Activated CD8-positive, alpha-beta T cell treated with anti-CD3 and anti-CD28 coated beads, Interleukin-2, amount 10 ng/mL, durations not matched to agents 7 days and 5 days (primary cell): ENCODE measurements at places on chromosomes 6 and 20.

GRCh38 chr6:109081516-109082187, 13.0 kb downstream of the SESN1 start:
- no peak for DNase-seq

DNA sequence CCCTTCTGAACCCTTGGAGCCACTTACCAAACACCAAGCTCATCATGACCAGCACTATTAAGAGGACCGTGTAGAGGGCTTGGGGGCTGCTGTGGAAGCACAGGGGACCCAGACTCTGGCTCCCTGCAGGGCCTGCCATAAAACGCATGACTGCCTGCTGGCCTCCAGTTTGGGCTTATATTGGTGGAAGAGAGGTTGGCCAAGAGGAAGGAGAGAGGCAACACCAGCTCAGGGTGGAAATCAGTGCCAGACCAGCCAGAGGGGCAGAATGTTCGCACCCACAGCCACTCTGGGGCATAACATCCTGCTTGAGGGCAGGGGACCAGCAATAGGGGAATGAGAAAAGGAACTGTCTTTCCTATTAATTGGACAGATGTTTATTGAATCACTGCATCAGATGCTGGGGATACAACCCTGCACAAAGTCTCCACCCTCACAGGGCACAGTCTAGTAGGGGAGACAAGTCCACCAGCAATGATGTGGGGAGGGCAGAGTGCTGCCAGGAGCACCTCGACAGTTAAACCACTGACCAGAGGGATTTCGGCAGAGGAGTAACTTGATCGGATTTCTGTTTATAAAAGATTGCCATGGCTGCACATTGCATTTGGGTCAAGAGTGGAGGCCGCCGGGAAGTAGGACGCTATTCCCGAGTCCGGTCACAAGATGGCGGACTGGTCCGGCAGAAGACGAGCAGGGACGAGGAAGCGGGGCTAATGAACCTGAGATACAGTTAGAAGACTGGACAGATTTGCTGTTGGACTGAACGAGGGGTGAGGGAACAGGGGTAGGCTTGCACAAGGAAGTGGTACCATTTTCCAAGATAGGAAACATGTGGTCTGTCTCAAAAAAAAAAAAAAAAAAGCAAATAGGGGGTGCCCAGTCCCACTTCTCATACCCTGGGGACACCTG, at the start of gene LY6G5C:
Gene LY6G5C, minus strand, starts transcription at position 842 of the 909 bp plus-strand sequence. Its CDS starts 694 bp downstream, at position 148.
- peak; percentile 76 for DNase-seq

DNA sequence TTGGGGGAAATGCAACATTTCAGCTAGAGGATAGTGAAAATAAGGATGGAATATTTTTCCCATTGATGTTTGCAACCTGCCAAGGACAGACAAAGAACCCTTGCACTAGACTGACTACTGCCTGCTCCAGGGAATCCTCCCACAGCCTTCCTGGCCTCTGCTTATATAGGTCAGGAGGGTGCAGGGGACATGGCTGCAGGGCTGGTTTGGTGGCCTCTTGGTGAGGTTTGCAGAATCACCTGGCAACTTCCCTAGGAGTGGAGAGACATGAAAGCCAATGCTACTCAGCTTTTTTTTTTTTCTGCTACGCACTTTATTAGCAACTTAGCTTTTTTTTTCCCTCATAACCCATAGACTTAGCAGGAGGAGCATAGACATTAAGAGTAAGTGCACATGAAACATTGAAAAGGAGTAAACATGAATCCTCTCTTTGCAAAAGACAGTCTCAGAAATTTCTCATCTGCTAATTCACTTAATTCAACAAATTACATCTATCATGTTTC, 39.8 kb upstream of the CDYL start:
- DNase-seq, result no peak

DNA sequence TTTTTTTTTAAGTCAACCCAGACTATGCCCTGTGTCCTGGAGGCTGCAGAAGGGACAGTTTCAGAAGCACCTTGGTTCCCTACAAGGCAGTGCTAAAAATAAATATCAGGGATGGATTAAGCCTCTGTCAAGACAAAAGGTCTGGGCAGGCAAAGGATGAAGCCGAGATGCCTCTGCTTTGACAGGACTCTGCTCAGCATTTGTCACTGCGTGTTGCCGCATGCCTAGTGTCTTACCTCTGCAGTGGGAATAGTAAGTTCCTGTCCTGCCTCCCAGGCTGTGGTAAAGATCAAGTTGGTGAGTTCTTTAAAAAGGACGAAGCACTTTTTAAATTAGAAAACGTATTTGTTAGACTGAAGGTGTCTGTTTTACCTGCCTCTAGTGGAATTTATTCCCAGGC, 15.1 kb downstream of the AAR2 start:
- DNase-seq, result no peak

GRCh38 chr20:61900011-61900944, 165.4 kb downstream of the TAF4 start:
- DNase-seq, result no peak

- DNase-seq, result no peak
Observed at GRCh38 chr20:555976-556385, 12.4 kb upstream of the CSNK2A1 start.

DNA sequence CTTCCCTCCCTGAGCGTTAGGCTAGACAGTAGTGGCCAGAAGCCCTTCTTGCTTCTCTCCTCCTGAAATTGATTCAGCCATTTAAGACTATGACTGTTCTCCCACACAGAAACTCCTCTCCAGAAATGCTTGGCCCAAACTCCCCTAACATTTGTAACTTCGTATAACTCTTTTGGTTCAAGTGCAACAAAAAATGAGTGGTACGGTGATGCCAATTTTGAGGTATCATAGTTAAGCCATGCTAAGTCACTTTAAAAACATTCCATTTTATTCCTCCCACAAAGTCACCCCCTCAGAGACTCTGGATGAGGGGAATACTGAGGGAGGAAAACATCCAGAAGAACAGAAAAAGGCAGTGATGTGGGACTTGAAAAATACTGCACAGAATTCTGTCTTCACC, 21.1 kb upstream of the ROS1 start:
- no peak for DNase-seq

DNA sequence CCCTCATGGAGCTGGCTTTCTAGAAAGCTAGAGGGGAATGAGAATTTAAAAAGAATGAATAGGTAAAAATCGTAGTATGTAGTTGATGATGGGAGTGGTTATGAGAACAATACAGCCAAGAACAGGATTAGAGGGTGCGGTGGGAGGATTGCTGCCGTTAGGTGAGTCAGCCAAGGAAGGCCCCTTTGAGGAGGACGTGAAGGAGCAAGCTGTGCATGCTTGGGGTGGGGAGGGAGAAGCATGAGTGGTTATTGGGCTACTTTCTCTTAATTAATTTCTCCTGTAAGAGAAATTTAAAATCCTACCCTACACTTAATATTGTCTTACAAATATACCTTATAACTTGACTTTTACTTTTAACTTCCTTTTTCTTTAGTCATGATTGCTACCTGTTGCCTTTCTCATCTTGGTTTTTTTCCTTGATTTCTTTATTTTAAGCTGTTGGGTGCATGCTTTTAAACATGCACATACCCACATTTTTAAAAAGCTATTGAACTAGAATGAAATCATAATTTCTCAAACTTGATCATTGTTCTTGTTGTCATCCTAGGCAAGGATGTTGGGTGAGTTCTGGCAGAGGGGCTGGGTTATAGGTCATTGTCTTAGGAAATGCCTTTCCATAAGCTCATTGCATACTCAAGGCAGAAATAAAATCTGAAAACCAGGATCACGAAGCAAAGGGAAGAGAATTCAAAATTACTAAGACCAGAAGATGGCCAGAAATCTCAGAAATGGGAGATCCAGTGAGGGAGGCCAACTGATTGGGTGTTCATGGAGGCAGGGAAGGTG, 114.5 kb downstream of the TCP11 start:
- no peak for DNase-seq

DNA sequence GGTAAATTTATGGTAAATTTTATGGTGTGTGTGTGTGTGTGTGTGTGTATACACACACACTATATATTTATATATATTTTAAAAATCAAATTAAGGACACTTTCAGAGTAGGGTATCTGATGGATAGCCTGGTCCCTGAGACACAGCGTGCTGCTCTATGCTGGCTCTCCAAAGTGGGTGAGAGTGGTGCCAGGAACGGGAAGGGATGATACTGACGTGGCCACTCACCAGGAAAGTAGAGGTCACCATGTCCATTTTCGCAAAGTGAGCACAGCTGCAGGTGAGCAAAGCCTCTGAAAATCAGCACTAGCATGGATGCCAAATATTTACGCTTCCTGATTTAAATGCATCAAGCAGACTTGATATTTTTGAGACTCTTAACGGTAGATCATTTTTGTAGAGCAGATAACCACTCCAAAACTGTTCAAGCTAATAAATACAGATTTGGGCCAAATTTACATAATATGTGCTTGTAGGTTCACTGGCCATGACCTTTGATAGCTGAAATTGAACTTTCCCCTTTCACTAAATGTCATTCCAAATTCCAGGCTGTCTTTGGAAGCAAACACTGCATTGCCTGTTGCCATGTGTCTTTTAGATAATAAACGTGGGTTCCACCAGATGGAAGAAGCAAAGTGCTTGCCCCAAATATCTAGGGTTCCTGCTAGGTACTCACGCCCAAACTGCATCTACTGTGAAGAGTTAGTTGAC, 116.6 kb downstream of the ATXN1 start:
- no peak for DNase-seq

GRCh38 chr20:60759651-60760050, 492.4 kb upstream of the CDH4 start:
- no peak for DNase-seq

- no peak for DNase-seq
Observed at GRCh38 chr6:13916230-13916944, 8.4 kb upstream of the RNF182 start.

- DNase-seq, result peak; percentile 34
Observed at GRCh38 chr6:3001773-3002293, 2.1 kb downstream of the NQO2 start.

GRCh38 chr6:6738922-6739716, 150.6 kb downstream of the LY86 start:
- DNase-seq, result no peak

DNA sequence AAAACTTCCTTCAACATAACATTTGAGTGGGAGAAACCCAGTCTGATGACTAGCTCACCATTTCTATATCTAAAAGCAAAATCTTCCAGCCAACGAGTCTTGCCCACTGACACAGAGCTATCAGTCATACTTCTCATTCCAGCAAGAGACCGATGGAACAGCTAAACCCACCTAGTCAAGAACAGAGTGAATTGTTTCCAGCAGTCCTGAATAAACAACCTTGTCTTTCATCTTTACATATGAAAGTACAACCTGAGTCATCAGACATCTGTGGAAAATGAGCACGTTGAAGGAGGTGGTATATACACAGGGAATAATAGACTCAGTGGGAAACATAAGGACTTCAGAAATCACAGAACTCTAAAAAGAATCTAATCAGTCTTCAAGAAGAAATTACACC, 23.8 kb downstream of the NRSN1 start:
- no peak for DNase-seq
